ENCODE measurements at places on chromosomes 2 and 18.

DNA sequence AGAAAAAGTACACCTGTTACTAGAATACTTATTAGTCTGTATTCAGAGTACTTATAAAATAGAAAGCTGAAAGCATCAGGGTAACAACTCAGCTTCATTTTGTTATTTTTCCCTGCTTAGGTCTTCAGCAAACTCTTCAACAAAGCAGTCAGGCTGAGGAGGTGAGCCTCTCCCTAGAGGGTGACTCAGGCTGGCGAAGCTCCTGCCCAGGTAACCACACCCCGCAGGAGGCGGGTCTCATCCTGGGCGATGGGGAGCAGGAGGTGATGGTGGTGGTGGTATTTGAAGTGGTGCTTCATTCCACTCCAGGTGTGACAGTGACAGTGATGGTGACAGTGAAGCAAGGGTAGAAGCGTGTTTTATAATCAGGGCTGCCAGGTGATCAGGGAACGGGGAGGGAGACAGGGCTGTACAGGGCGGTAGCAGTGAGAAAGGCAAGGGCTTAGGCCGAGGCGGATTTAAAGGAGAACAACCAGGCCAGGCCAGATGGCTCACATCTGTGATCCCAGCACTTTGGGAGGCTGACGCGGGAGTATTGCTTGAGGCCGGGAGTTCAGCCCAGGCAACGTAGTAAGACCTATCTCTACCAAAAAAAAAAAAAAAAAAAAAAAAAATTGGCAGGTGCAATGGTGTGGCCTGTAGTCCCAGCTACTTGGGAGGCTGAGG is 127.1 kb downstream of the SOCS6 start:
- DNase-seq = no peak

DNA sequence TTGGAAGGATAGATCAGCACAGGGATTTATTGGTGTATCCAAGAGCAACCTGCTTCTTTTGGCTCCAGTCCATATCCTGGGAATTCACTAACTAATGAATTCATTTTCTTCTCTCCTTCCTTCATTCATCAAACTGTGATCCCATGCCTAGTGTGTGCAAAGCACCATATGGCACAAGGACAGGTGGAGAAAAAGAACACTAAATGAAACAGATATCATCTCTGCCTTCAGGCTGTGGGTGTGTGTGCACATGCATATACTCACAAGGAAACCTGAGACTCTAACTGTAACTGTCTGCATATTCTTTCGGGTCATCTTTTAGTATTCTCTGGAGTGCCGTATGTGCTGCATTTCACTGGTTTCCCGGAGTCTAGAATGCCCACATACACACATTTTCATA is 20.2 kb downstream of the TNP1 start:
- no peak for DNase-seq

- DNase-seq = peak; percentile 41
These were observed 164.1 kb downstream of the KIAA1328 start for GRCh38 chr18:36993068-36993467.

- no peak for DNase-seq
These were observed 267.8 kb downstream of the TSN start for GRCh38 chr2:122023059-122023864.

DNA sequence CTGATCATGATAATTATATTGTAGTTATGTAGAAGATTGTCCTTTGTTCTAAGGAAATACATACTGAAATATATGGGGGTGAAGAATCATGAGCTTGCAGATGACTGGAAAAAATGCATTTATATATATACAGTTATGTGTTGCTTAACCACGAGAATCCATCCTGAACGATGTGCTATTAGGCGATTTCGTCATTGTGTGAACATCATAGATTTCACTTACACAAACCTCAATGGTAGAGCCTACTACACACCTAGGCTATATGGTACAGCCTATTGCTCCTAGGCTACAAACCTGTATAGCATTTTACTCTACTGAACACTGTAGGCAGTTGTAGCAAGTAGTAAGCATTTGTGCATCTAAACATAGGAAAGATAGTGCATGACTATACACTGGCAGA is 2.6 kb upstream of the ACAA2 start:
- no peak for DNase-seq

DNA sequence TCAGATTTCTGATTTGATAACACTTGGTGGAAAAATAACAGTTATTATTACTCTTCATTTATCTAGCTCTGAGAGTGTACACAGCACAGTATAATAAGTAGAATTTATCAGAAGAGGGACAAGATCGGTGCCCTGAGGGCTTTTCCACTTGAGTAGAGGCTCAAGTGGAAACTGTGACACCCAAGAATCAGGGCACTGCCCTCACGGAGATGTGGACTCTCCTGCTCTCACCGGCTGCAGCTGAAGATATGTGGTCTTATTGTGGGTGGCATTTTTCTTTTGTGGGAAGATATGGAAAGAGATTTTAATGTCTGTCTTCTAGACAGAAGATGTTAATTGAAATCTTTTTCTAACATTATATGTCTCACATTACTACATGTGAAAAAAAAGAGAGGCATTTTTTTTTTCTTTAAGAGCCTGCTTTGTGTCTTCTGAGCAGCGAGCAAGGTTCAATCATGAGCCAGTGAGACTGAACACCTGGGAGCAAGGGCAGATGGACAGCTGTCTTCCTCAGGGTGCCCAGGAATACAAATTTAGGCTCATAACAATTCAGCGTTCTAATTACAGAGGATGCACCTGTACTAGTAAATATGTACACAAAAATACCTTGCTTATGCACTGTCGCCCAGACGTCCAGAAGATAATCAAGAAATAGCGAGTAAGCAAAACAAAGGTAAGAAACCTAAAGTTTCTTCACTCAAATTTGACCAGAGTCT is 1098.2 kb upstream of the FANCL start:
- no peak for DNase-seq

- DNase-seq = no peak
These were observed 65.9 kb downstream of the EDAR start for GRCh38 chr2:108923019-108923700.

All from AG08395 (cell line).